ENCODE measurements at places on chromosomes 3 and 15.

DNA sequence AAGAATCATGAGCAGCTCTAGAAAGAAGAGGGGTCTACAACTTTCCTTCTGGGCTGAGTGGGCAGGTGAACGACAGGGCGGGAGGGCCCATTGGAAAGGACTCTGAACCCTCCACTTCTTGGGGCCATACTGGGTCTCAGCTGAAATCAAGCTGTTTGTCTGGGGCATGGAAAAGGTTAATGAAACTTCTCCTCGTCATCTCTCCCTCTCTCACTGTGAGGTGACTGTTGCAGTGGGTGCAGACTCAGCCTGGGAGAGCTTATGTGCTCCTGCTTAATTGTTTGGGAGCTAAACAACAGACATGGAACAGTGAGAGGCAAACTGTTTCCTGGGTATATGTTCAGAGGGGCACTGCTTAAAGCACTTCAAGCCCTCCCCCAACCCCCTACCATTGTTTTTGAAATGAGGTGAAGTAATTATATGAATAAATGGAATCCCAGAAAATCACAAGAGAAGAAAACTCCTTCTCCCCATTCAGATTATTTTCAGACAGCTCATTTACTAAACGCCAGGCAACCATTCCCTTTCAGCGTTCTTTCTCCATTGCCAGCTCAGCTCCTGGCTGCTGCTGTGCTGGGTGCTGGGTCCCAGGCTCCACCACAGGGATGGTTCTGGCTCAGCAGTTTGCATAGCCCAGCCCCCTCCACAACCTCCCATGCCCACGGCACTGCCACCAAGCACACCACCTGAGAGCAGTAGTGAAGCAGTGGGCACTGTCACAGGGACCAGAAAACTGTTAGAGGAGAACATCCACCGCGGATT, 444.9 kb upstream of the TBL1XR1 start:
- DNase-seq: no peak

DNA sequence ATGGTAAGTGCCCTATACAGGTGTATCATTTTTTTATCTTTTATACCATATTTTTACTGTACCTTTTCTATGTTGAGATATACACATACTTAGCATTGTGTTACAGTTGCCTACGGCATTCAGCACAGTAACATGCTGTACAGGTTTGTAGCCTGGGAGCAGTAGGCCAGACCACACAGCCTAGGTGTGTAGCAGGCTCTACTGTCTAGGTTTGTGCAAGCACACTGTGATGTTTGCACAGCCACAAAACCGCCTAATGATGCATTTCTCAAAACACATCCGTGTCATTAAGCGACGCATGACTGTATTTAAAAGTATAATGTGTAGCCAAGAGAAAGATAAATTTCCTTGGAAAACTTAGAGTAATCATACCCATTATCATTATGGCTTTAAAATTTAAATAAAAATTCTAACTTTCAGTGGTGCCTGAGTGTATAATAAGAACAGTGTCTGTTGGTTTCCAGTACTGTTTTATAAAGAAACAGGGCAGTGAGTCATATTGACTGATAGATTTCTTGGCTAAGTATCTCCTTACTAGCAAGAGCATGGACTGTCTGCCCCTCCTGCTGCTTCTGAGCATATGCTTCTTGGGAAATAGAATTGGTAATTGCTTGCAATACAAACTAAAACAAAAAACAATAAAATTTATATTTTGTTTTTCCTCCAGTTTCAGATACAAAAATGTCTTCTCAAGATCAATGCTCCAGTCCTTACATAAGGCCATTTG, 18.3 kb downstream of the CALML4 start:
- DNase-seq: peak; percentile 64

DNA sequence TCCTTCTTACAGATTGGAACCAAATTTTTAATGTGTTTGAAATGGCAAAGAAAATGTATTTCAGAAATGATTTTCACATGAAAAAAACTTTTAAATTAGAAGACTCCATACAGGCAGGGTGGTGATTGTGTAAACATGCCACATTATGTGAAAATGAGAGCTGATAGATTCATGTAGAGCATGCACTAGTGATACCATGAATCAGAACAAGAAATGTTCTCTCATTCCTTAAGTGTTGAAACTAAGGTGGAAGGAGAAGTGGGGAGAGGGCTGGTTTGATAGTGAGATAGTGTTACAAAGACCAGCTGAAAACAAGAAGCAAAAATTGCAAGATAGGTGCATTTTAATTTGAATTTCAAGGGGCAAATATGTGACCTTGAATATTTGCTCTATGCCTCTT, 100.3 kb downstream of the CCNL1 start:
- DNase-seq: no peak

- no peak for DNase-seq
Measured at GRCh38 chr3:116165641-116166040, 279.6 kb downstream of the LSAMP start.

DNA sequence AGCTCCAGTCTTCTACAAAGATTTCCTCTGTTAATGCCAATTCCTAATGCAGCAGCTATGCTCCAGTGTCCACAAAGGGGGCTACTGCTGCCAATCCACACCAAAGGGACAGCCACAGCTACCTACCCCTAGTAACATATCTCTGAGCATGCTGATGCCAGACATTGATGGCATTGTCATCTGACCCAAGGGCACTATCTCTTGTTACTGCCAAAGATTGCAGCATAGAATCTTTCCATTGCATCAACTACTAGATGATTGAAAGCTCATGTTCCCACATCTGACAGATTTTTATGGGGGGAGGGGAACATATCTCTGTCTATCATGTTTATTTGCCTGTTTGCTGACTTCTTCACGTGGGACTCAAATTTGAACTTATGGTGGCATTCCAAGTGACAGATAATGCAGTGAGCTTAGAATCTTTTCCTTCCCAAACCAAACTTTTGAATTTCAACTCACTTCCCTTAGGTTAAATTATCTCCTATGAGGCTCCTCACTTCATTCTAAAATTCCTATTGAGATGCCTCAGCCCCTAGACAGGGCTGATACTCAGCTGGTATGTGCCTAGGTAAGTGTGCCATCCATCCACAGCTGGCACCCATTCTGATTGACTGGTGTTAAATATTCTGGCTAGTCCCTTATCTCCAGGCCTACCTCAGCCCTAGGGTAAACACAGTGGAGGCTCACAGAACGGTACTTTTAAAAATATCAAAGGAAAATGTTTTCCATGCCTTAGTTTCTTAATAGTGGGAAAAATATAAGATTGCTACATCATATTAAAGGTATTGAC, 100.3 kb downstream of the STRIT1 start:
- DNase-seq: no peak

GRCh38 chr15:88874275-88874674, 21.1 kb downstream of the HAPLN3 start:
- no peak for DNase-seq

DNA sequence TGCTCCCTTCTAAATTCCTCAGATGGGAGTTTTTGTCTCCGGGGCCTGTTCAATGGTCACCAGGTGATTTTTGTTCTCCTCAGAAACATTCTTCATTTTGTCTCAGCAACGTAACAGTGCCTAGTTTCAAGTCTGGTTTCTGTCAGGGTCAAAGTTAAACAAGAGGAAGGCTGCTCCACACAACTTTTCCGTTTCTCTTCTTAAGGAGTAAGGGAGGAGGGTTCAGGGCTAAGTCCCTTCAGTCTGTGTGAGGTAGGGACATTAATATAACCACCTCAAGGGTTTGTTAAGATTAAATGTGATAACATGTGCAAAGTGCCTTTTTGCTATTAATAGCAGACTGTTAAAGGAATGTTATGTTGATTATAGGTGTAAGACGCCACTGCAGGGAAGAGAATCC, 41.8 kb downstream of the HOMER2 start:
- no peak for DNase-seq

- no peak for DNase-seq
Measured at GRCh38 chr3:12120374-12121140, 38.2 kb downstream of the TIMP4 start.

- peak; percentile 11 for DNase-seq
Measured at GRCh38 chr3:52742418-52743041, 28.2 kb downstream of the NEK4 start.

- no peak for DNase-seq
Measured at GRCh38 chr15:69393831-69394491, 20.2 kb upstream of the KIF23 start.

- DNase-seq: no peak
Measured at GRCh38 chr15:40543631-40544294, 21.1 kb downstream of the CCDC32 start.

DNA sequence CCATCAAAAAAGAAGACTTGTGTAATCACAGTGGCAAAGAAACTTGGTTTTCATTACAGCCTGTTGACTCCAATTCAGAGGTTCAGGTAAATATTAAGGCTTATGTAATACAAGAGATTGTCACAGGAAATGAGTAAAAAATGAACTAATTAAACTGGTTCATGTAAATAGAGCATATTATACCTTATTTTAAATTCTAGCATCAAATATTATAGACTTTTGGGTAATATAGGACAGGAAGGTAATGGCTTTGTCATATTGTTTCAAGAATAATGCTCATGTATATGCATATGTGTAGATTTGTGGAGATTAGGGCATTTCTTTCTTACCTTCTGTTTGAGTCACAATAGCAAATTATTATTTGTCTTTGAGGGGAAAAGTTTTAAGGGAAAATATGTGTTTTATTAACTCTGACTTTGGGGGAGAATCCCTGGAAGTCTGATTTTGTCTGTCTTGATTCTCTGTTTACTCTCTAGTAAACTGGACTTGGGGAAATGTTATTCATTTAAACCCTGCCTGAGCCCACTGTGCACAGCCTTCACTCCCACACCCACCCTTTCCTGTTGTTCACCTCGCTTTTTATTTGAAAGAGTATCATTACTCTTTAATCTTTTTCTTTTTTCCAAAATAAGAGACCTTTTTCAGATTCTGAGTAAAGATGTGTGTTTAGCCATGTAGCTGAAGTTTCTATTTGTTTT, 43.0 kb downstream of the RASA2 start:
- DNase-seq: no peak

DNA sequence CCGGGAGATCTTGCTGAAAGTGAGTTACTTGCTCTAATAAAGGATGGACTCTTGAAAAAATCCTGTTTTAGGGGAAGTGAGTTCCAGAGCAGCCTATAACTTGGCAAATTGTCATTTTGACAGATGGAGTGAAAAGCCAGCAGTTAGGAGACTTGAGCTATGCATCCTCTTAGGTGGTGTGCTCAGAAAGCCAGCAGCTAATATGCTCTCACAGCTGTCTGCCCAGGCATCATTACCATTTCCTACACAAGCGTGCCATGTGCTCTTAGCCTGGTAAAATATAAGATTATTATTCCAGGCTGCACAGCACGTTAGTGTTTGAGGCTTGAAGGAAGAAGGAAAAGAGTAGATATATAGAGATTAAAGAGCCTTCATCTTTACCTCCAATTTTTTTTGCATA, 151.0 kb downstream of the CHL1 start:
- no peak for DNase-seq

- no peak for DNase-seq
Measured at GRCh38 chr3:99521551-99521950, 116.8 kb upstream of the COL8A1 start.

- DNase-seq: peak; percentile 77
Measured at GRCh38 chr3:101509811-101510210, 3.2 kb downstream of the SENP7 start.

DNA sequence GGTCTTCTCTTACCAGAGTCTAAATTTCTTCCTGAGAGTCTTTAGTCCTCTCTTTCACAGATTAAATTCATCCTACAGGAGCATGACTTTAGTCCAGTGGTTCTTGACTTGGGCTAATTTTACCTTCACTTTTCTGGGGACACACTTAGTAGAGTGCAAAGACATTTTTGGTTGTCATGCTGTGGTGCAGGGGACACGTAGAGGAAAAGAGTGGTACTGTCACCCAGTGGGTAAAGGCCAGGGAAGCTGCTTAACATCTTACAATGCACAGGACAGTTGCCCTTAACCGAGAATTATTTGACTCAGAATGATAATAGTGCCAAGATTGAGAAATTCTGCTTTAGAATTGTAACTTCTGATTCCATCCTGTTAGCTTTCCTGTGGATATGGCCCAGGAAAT, 772.5 kb upstream of the GRM7 start:
- DNase-seq: no peak

DNA sequence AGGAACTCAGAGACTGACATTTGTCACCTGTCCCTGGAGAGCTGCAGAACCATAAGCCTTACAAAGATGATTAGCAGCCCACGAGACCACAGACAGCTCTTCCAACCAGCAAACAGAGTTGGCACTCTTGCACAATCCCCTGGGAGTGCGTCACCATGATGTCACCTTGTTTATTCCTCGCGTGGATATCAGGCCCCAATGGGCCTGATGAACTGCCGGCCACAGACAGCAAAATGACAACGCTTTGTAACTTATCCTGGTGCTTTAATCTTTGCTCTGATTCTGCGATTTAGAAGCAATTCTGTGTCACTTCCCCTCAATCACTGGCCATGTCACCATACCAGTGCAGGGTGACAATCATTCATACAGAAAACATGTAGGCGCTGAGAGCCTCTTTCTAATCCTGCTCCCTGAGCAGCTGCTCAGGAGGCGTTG, 89.2 kb downstream of the TAMM41 start:
- peak; percentile 20 for DNase-seq
